Left kidney (tissue), 8 donors: ENCODE measurements at places on chromosomes 12 and 14.

GRCh38 chr14:95394297-95395097 lies 74.8 kb upstream of the CLMN start:
- DNase-seq = no peak

DNA sequence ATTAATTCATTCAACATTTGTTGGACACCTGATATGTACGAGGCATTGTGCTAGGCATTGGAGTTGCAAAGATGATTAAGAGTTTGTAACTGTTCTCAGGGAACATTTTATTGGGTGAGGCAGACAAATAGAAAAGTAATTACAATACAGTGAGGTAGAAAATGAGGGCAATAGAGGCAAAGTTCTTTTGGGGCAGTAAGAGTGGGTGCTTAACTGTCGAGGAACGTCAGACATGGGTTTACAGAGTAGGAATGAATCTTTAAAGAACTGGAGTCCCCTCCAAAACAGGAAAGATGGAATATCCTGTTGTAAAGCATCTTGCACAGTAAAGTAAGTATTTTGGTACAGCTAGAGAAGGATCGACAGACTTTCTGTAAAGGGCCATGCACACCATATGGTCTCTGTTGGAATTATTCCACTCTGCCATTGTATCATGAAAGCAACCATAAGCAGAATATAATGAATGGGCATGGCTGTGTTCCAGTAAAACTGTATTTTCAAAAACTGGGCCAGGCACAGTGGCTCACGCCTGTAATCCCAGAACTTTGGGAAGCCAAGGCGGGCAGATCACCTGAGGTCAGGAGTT lies 9.1 kb downstream of the CREBL2 start:
- DNase-seq = no peak

- no peak for DNase-seq
These were observed 331.4 kb downstream of the TMTC2 start for GRCh38 chr12:83018088-83018487.

DNA sequence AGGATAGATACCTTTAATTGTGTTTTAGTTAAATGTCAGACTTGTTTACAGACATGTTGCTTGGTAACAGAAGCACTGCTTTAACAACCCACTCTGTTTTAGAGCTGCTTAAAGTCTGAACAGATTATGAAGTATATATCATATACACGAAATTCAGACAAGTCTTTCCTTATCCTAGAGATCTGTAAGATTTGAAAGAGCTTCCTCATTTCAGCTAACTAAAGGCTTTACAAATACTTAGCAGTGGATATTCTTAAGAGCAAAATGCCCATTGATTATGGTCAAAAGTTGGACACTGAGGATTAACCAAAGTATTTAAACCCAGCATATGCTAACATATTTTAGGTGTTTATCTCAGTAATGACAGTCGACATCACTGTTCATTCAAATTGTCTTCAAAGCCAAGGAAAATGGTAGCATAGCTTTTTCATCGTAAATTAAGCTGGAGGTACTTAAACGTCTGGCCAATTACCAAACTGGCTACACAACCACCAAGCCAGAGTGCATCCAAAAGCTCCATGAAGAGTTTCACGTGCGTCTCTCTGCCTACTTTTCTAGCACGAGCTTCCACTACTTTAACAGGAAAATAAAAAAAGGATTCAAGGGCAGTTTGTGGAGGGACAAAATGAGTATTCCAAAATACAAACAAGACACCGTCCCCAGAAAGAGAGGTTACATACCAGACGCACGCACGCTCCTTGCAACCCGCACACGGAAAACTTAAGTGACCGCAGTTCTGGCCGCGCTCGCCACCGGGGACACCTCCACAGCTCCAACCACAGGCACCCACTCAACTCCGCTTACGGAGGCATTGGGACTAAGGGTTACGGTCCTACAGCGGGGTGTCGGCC lies 565 bp downstream of the CEP83 start:
- DNase-seq = peak; percentile 65

DNA sequence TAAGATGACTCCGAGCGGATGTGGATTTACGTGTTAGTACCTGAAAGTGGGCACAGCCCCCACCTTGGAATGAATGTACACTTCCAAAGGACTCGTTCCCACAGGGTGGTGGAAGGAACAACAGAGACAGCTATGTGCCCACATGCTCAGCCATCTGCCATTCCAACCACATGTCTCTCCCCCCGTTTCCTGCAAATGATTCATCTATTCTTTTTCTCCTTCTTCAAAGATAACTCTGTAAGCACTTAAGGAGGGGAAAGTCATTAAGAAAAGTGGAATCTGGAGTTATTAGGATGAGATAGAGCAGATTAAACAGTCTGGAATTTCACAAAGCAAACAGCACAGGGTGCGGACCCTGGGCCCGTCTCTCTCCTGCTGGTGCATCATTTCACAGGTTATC lies 18.5 kb upstream of the DUSP6 start:
- DNase-seq = no peak

DNA sequence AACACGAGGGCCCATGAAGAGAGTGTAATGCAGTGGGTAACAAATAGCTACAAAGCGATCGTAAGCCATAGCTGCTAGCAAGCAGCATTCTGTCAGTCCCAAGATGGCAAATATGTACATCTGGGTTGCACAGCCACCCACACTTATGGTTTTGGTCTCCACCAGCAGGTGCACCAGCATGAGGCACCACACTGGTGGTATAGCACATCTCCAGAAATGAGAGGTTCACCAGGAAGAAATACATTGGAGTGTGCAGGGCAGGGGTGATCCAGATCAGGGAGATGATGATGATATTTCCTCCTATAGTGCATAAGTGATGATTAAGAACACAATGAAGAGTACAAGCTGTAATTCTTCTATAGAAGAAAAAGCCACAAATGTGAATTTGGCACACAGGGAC lies 26.4 kb upstream of the OR10A7 start:
- no peak for DNase-seq

DNA sequence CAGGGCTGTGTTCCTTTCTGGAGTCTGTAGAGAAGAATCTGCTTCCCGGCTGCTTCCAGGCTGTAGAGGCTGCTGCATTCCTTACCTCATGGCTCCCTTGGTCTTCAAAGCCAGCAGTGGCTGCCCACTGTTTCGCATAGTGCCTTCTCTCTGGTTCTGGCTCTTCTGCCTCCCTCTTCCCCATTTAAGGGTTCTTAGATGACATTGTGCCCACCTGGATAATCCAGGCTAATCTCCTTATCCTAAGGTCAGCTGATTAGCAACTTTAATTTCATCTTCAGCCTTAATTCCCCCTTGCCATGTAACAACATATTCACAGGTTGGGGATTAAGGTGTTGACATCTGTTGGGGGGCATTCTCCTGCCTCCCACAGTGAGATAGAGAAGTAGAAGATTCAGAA lies 208.6 kb upstream of the TMTC1 start:
- no peak for DNase-seq

DNA sequence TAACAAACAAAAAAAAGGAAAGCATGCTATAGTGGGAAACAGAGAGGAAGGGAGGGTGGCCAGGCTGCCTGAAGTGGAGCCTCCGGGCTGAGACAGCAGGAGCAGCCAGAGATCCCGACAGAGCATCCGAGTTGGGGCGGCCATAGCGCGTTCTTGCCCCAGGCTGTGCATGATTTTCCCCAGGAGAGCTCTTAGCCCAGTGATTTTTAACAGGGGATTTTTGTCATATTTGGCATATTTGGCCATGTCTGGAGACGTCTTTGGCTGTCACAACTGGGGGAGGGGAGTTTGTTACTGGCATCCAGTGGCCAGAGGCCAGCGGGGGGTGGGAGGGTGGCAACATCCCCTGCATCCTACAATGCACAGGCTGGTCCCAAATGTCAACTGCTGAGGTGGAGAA lies 23.6 kb downstream of the BDKRB1 start:
- no peak for DNase-seq

- DNase-seq = no peak
These were observed 39.3 kb downstream of the SETD3 start for GRCh38 chr14:99441157-99441870.

DNA sequence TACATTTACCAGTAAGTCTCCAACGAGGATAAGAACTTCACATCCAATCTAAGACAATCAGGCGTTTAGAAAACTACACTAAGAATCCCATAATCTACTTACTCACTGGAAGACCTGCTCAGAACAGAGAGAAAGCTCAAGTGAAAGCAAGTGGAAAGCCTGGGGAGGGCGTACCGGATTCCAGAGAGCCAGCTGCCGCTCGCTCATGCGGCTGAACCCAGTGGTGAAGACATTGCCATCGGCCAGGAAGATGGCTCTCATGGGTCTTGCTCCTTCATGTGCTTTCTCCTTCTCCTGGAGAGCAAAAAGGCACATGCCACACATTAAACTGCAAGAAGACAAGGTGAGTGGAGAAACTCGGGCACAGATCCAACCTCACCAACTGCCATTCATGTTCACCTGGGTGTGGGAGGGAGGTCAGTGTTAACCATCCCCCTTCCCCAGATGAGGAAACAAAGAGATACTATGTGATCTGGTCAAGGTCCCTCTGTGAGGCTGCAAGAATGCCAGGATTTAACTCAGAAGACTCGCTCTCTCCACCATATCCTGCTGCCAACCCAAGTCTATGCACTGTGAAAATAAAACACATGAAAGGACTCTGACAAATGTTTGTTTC lies 23.5 kb upstream of the SELPLG start:
- DNase-seq = no peak

GRCh38 chr14:81766321-81766915 lies 232.8 kb upstream of the SEL1L start:
- DNase-seq = no peak

- DNase-seq = no peak
These were observed 18.9 kb downstream of the CMAS start for GRCh38 chr12:22064968-22065367.

GRCh38 chr12:113378291-113378690 lies 19.9 kb downstream of the PLBD2 start:
- DNase-seq = no peak

GRCh38 chr14:99576761-99577705 lies 27.0 kb downstream of the CCDC85C start:
- DNase-seq = no peak

GRCh38 chr14:103693515-103693914 lies 21.7 kb downstream of the XRCC3 start:
- no peak for DNase-seq

DNA sequence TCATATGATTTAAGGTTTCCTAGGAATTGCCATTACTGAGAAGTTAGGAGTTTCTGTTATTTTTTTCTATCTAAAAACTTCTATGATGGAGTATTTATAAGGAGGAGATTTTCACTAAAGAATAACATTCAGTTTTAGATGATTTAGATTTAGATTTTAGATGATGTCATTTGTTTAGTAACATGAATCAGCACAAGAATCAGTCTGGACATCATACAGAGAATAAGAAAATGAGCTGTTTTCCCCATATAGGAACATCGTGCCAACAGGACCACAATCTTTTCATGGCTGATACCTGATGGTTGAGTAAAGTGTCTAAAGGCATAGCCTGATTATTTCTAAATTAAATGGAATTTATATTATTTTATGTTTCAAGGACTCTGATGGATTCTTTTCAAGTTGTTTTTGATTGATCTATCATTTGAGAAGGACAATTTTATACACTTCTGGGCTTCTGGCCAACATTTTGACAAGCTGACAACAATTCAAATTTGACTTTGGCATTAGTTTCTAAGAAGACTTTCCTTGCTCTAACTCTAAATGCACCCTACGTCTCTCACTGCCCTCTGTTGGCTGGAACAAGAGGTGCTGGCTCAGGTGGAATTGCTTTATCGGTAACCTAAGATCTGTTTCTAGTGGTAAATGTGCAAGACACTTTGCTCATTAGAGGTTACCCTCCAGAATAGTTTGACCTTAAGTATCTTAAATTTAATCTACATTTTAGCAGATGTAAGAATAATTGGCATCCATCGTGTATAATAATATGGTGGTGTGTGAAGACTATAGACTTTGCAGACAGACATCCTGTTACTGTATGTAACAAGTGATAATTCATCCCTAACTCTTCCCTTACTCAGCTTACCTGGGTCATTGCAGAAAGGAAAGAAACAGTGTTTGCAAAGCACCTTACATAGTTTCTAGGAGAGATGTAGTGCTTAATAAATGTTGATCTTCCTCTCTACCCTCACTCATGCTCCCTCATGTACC lies 42.8 kb upstream of the CPSF6 start:
- DNase-seq = no peak

- DNase-seq = no peak
These were observed 98.3 kb downstream of the METTL25 start for GRCh38 chr12:82456633-82457032.

- no peak for DNase-seq
These were observed 214.5 kb downstream of the BTG1 start for GRCh38 chr12:91931111-91931510.

- DNase-seq = no peak
These were observed 121.7 kb downstream of the CRACR2A start for GRCh38 chr12:3631272-3631637.

DNA sequence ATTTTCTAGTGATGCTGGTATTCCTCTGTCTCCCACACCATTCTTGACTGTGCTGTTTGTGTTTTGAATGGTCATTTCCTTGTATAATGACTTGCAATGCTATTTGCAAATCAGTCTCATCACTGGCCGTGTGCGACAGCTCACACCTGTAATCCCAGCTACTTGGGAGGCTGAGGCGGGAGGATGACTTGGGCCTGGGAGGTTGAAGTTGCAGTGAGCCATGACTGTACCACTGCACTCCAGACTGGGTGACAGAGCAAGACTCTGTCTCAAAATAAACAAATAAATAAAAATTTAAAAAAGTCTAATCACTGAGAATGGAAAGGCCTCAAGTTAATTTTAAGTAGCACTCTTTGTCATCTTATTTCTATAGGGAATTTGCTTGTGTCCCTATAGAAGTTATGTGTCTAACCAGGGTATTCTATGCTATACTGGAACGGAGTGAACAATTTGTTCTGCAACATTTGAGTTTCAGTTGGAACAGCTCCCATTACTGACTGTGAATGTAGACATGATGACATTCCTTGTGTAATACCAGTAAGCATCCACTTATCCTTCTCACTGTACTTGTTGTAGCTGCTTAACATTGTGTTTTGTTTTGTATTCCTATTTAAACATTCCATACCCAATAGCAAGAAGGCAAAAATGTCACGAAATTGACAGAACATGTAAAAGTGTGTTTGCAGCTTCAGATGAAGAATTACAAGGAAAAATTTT lies 126.3 kb downstream of the MGST1 start:
- no peak for DNase-seq

GRCh38 chr14:91388551-91388975 lies 29.1 kb downstream of the CCDC88C start:
- no peak for DNase-seq

DNA sequence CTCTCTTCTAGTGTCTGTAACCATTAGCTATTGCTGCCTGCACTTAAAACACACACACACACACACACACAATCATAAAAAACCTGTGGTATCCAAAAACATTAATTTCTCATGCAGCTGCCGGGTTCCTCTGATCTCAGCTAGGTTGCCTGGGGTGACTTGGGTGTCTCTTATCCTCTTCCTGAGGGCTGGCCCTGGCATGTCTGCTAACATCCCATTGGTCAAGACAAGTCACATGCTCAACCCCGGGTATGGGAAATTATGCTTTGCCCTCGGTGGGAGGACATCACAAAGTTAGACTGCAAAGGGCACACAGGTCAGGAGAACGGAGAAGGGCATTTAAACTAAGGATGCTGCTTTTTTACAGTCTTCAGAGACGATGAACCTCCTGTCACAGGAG lies 55.7 kb downstream of the TRPV4 start:
- no peak for DNase-seq
